GM23338 (cell line): ENCODE measurements at places on chromosomes 1 and 21. TPM values are rescaled to one million over a fixed set of nuclear protein-coding genes. Genes with fewer than 3 reads are reported as not detected.
A peak's percentile ranks its signal among the peaks of the same experiment; 100 is the strongest.

GRCh38 chr1:65149351-65150107 is 1.5 kb downstream of the AK4 start:
- peak; percentile 82 for DNase-seq

DNA sequence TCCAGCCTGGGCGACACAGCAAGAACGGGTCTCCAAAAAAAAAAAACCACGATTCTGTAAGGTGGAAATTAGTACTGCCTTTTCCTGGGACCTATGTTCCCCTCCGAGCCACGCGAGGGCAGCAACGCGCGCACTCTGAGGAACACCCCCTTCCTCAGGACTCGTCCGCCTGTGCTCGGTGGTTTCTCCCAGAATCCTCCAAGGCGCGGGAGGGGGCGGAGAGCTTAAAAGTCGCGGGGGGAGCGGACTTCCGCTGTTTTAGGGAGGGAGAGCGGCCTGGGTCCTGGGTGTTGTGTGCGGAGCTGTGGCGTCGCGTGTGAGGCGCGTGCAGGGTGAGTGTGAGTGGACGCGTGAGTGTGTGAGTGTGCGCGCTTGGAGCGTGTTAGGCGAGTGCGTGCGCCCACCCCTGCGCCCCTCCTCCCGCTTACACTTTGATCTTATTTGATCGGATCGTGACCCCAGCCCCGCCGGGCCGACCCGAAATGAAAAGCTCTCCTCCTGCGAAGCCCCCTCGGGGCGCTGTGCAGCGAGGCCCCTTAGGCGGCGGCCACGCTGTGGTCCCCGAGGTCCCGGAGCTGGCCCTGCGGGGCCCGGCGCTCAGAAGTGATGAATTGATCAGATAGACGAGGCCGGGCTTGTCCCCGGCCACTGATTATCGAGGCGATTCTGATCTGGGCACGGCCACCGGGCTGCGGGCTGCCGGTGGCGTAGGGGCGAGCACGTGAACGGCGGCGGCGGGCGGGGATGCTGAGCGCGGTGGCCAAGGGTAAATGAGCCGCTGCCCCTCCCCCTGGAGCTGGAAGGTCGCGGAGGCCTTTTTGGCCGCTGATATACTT is 9.6 kb downstream of the TMEM167B start:
- DNase-seq = peak; percentile 99

- DNase-seq = no peak
Observed at GRCh38 chr1:217389895-217390294, 241.0 kb downstream of the GPATCH2 start.

- DNase-seq = no peak
Observed at GRCh38 chr1:53583021-53583867, 124.0 kb downstream of the DMRTB1 start.

DNA sequence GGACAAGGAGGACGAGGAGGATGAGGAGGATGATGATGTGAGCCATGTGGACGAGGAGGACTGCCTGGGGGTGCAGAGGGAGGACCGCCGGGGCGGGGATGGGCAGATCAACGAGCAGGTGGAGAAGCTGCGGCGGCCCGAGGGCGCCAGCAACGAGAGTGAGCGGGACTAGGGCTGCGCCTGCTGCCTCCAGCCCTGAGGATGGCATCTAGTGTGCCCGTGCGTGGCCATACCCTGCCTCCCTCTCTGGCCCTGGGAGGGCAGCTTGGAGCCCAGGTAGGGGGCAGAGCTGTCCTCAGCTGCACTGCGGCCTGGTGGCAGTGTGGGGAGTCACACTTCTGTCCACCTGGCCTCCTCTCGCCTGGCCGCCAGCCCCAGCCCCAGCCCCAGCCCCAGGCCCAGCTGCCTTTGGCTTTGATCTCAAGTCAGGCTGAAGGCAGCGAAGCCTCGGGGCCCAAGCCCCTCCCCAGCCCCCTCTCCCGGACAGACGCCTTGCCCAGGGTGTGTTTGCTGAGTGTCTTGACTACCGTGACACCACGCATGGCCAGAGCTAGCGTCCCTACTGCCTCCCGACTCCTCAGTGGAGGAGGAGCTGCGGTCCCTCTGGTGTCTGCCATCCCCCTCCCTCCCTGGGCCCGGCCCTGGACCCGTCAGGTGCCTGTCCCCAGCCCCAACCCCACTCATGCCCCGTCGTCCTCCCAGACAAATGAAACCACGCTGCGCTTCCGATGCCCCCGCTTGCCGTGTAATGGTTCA is 155.2 kb downstream of the PEX14 start:
- no peak for DNase-seq

DNA sequence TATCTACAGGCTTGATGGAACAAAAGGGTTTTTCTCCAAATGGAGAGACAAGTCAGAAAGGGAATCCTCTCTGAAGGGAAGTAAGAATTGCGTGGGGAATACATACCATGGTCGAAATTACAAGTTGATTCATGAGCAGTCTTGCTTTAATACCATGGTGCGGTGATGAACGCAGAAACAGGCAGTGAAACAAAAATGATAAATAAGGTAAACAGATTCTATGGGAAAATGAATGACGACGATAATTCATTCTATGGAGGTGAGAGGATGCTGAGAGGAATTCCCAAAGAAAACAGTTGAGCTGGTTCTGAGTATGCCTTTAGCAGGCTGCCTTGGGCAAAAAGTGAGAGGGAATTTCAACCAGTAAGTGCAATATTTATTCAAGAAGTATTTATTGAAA is 209.4 kb upstream of the RUNX1 start:
- DNase-seq = no peak

GRCh38 chr1:175499595-175500382 is 243.6 kb downstream of the TNR start:
- DNase-seq = no peak

DNA sequence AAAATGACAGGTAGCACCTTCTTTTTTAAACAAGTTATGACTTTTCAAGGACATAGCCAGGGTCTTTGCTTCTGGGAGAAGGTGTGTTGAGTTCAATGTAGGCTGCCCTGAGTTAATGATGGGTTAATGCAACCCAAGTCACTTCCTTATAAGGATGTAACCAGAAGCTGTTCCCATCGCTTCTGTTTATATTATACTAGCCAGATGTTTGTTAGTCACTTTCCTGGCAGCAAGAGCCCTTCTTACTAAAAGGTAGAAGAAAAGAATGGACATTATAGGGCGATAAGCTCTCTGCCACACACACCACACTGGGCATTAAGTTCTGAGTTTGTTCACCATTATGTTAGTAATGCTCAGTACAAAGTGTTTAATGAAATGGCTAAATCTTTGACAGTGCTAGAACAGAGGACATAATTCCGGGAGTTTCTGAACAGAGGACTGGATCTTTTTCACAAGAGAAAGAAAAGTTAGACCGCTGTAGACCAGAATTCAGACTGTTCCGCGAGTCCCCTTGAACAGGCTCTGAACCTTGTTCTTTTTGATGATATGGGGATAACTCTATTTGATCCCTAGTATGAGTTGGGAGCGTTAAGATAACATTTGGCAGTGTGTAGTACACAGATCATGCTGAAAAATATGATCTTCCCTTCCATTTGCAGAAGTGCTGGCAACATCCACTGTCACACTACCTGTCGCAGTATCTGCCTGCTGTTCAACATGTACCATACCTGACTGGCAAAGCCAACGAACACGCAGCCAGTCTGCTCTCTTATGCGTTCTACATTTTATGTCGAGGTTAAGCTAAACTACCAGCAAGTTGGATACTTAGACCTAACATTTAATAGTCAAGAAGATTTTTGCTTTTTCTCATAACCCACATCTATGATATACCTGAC is 41.0 kb downstream of the DEGS1 start:
- peak; percentile 46 for DNase-seq

The LIPI gene
- not detected in 2 replicates for polyA plus RNA-seq

The AGL gene
- 11.8 and 13.4 TPM in 2 replicates for polyA plus RNA-seq

GRCh38 chr21:38938343-38938742 is 132.6 kb downstream of the ETS2 start:
- peak; percentile 71 for DNase-seq

- no peak for DNase-seq
Observed at GRCh38 chr1:186082235-186082937, 292.7 kb downstream of the TPR start.
